Stimulated activated CD8-positive, alpha-beta memory T cell treated with anti-CD3 and anti-CD28 coated beads, Interleukin-7, amount 100 ng/mL, for 1 hour (primary cell): ENCODE measurements at places on chromosomes 2 and 18.

GRCh38 chr2:24872344-24873115 is 47.5 kb downstream of the ADCY3 start:
- DNase-seq, result no peak

GRCh38 chr18:75581336-75582131 is 154.0 kb upstream of the SMIM21 start:
- DNase-seq, result no peak

- no peak for DNase-seq
Observed at GRCh38 chr2:117704818-117705217, 109.7 kb upstream of the DDX18 start.

- DNase-seq, result no peak
Observed at GRCh38 chr2:126645211-126645618, 10.7 kb upstream of the GYPC start.

DNA sequence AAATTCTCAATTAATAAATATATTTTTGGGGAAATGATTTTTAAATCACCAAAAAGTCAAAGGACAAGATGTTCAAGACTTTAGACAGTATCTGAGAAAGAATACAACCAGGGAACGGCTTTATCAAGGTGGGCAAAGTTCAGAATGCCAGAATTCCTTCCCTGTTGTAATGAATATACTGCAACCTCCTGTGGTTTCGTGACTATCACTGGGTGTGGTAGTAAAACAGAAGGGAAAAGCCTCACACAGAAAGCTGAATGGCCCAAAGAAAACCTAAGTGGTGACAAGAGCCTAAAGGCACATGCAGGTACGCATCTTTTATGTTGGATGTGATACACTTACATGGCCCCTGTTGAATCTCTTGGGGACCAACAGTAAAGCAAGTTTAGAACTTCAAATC is 37.1 kb downstream of the MBD2 start:
- no peak for DNase-seq

- no peak for DNase-seq
Observed at GRCh38 chr2:98705333-98705617, 25.7 kb downstream of the MGAT4A start.

DNA sequence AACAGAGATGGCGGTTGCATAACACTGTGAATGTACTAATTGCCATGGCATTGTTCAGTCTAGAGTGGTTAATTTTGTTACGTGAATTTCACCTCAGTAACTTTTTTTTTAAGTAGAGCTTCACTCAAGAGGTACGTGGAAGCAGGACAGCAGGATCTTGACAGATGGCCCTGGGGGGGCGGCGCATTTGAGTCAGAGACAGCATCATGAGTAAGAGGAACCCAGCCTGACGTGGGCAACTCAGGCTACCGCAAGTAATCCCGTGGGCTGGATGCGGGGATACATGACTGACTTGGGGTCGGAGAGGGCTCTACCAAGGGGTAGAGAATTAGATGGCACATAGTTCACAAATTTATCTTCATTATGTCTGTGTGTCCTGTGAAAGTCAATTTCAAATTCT is 38.1 kb upstream of the DAPL1 start:
- DNase-seq, result no peak

GRCh38 chr2:164595031-164595430 is 26.3 kb downstream of the GRB14 start:
- DNase-seq, result no peak

GRCh38 chr2:67783026-67783425 is 279.8 kb downstream of the C1D start:
- DNase-seq, result no peak

- no peak for DNase-seq
Observed at GRCh38 chr2:152415231-152415642, 80.3 kb downstream of the FMNL2 start.

- no peak for DNase-seq
Observed at GRCh38 chr2:41899189-41899588, 148.6 kb upstream of the PKDCC start.

DNA sequence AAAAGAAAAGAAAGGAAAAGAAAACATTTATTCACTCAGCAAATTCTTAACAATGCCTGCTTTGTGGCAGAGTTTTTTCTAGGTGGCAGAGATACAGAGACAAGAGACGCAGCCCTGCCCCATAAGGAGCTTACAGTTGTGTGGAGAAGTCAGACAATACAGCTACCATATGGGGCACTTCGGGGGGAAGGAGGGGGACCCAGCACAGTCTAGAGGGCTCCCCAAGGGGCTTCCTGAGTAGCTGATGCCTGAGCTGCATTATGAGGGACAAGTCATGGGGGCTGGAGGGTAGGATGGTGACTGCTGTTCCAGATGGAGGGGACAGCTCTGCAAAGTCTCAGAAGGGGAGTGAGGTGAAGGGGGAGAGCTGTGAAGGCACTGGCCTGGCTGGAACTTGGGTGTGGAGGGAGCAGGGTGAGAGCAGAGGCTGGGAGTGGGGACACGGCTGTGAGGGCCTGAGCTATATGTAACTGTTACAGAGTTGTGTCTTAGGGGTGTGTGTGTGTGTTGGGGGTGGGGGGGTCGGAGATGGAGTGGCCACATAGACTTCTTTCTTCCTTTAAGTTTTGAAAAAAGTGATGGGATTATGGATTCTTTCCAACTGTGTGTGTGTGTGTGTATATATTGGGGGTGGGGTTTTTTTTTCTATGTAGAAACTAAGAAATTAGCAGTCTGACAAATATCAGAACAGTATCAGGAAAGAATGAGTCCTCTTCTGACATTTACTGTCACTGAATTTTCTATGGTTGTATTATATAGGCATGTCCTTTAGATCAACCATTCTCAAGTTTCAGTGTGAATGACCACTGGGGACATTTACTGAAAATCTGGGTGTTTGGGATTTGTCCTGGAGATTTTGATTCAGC is 66.0 kb upstream of the HAAO start:
- no peak for DNase-seq

DNA sequence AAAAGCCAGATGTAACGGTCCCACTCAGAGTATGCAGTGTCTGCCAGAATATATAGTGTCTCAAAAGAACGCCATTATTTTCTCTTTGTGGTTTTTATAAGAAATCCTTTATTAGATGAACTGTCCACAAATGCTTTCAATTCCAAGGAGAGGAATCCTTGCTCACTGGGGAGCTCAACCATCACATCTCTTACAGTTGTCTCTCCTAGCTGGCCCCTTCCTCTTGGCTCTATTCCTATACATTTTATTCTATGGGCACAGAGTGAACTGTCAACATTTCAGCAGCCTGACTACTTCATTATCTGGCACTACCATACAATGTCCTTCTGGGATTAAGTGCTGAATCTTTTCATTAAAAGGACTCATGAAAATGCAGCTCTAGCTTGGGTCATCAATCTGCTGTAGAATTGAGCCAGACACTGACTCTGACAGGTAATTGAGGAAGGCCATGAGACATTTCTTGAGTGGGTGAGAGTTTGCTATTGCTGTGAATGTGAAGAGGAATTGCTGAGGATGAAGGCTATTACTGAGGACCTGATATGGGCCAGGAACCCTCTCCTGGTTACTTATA is 96.5 kb upstream of the THOC1 start:
- DNase-seq, result no peak

DNA sequence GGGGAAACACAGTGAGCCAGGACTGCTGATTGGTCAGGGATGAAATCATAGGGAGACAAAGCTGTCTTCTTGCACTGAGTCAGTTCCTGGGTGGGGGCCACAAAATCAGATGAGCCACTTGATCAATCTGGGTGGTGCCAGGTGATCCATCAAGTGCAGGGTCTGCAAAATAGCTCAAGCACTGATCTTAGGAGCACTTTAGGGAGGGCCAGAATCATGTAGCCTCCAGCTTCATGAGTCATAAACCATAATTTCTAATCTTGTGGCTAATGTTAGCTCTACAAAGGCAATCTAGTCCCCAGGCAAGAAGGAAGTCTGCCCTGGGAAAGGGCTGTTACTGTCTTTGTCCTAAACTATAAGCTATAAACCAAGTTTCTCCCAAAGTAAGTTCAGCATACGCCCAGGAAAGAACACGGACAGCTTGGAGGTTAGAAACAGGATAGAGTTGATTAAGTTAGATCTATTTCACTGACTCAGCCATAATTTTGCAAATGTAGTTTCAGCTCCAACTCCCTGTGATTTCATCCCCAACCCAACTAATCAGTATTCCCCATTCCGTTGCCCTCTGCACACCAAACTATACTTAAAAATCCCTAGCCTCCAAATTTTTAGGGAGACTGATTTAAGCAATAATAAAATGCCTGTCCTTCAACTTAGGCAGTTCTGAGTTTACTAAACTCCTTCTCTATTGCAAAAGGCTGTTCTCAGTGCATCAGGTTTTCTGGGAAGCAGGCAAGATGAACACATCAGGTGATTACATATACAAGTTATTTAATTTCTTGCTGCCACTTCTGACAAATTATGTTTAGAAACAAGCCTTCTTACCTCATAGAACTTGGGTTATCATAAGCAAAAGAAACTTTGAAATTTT is 226.9 kb upstream of the SPOPL start:
- DNase-seq, result no peak

GRCh38 chr2:62208758-62209114 is 12.8 kb downstream of the B3GNT2 start:
- DNase-seq, result no peak

DNA sequence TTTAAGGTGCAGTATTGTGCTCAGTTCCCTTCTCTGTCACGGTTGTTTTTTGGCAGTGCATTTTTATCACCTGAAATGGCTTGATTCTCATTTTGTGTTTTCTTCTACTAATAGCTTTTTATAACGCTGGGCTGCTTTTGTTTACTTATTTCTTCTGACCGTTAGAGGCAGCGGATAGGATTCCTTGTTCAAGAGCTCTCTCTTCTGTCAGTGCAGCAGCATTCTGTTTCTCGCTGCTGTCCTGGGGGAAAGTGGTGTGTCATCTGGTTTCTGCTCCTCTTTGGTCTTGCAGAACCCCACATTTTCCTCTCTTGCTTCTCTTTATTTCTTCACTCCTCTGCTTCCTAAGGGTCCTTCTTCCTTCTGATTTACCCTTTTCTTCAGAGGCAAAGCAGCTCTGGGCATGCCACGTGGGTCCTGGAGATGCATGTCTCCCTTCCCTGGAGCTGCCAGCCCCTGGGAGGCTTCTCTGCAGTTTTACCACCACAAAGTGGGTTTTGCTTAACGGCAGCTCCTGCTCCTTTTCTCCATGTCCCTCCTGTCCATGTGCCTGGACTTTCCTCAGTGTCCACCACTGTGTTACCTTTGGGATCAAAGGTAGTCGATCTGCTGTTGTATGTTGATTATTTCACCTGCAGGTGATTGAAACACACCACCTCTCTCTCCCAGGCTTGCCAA is 47.3 kb upstream of the SNTG2 start:
- DNase-seq, result no peak

DNA sequence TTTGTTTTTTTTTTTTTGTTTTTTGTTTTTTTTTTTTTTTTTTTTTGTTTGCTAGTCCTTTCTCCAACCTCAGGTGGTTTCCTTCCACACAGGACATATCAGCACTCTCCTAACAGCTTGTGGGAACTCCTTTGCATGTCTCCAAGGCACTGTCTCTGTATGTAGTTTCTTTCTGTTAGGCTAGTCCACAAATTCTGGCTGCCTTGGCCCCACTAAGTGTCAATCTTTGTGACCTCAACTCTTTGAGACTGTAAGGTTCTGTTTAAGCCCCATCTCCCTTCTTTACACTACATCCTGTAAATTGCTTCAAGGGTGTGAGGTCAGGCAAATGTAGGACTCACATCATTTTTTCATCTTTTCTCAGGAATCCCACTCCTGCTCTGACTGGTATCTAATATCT is 85.1 kb downstream of the NCOA1 start:
- DNase-seq, result no peak

GRCh38 chr2:124649001-124649400 is 623.9 kb downstream of the CNTNAP5 start:
- no peak for DNase-seq

GRCh38 chr18:66124394-66124793 is 373.6 kb downstream of the CDH7 start:
- no peak for DNase-seq

DNA sequence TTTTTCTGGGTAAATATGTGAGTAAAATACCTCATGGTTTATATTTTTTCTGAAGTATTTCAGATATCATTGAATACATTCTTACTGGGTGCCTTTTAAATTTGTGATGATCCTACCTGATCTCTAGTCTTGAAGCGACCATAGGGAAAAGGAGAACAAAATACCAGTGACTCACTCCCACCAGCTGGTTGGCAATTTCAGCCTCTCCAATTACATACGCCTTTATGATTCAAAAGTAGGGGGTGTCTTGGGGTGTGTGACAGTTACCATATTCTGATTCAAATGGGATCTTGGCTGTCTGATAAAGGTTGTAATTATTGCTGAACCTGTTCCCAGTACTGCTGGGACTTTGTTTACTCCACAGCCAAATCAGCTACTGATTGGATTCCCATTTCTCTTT is 175.9 kb upstream of the NXPH2 start:
- DNase-seq, result no peak

- DNase-seq, result no peak
Observed at GRCh38 chr2:39108377-39108776, 12.5 kb downstream of the SOS1 start.
